ENCODE measurements at places on chromosomes 1 and 21.

DNA sequence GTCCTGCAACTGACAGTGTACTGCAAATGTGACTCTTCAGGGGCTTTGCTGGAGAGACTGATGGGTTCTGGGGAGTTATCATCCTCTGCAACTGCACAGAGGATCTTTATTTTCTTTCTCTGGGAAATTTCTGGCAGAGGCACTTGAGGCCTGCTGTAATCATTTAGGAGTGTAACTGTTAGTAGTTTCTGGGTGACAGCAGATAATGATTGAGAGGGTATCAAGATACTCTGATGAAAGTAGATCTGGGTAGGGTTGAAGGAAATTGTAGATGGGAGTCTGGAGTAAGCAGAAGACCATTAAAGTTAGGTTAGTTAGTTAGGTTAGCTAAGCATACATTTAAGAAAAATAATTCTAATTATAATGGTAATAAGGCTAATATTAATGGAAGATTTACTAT lies 11.0 kb upstream of the DDR2 start:
- no peak for DNase-seq

GRCh38 chr1:231036416-231036815 lies 3.6 kb downstream of the FAM89A start:
- no peak for DNase-seq

DNA sequence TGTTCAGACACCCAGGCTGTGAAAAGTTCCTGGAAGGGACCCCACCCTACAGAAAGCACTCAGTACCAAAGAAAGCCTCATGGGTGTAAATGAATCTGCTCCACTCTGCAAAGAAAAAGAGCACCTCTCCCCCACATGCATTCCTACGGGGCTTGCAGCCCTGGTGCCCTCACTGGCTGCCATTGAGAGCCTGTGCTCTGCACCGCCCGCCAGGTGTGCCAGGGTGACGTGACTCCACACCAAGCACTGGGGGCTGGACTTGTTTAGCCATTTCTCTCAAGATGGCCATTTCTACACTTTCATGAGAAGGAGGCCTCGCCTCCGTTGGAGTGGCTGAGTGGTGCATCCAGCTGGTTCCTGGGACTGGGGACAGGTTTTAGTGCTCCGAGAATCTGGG lies 380.5 kb upstream of the VAMP3 start:
- no peak for DNase-seq

DNA sequence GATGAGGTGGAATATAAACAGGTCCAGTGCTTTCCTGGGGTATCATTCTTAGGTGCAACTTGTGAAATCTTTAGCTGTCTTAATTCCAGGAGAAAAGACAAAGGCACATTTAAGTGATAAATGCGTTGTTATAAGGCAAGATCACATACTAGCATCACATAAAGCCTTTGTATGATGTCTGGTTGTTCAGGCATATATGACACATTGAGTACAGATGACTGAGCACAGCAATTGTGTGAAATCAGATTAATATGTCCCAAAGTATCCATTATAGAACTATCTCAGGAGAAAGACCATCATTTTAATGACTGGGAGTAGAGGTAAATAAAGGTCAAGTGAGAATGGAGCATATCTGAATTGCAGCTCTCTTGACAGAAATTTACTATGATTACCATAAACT lies 205.1 kb downstream of the PTGER3 start:
- DNase-seq: no peak

DNA sequence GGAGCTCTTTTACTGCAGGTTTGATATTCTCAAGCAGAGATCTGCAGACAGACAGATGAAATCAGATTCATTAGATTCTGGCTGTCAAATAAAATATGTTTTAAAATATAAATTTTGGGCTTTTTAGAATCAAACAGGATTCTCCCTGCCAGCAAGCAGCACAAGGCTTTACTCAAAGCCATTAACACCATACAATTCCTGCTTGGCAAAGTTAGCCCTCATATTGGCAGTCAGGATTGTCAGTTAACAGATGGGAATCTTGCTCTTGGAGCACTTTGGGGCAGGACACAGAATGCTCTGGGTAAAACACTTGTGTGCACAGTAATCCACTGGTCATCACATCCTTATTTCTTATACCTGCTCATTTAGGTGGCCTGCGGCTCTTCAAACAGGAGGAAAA lies 560.6 kb upstream of the BEND5 start:
- no peak for DNase-seq

- DNase-seq: no peak
These were observed 74.3 kb downstream of the TNFSF18 start for GRCh38 chr1:172976222-172977041.

GRCh38 chr1:27071049-27071416 lies 58.4 kb upstream of the TENT5B start:
- DNase-seq: no peak

- DNase-seq: no peak
These were observed 60.3 kb downstream of the XCL1 start for GRCh38 chr1:168636642-168637111.

DNA sequence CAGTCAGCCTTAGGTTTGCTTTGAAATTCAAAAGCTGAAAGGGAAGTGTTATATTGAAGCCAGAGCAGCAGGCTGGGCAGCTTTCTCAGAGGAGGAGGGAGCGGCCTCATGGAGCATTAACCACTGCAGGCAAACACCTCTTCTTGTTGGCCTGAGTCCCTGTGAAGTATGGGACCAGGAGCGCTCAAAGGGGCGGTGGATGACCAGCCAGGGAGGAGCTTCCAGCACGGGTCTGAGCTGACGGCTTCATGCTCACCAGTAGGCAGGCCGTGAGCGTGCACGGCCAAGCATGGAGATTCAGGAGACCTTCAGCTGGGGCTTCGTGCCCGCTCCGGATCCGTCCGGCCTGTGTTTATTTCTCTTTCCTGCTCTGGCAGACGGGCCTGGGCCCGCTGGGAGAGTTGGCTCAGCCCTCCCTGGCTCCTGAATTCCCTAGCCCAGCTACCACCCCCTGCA lies 245.2 kb downstream of the TRABD2B start:
- DNase-seq: no peak

DNA sequence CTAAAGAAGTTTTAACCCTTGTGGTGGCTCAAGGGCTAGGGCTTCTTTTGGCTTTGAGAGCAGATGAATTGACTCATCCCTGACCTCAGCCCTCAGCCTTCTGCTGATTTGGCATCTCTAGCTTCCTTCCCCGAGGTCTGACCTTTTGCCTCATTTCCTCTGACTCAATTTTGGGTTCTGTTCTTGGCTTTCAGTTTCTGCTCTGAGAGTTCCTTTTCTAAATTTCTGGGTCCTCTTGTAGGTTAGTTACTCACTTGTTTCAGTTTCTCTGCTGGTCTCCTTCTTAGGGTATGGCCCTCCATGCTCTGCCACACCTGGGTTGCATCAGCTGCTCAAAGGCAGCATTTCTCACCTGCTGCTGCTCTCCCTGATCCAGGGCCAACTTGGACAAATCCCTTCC lies 19.4 kb downstream of the PDE4B start:
- DNase-seq: no peak

DNA sequence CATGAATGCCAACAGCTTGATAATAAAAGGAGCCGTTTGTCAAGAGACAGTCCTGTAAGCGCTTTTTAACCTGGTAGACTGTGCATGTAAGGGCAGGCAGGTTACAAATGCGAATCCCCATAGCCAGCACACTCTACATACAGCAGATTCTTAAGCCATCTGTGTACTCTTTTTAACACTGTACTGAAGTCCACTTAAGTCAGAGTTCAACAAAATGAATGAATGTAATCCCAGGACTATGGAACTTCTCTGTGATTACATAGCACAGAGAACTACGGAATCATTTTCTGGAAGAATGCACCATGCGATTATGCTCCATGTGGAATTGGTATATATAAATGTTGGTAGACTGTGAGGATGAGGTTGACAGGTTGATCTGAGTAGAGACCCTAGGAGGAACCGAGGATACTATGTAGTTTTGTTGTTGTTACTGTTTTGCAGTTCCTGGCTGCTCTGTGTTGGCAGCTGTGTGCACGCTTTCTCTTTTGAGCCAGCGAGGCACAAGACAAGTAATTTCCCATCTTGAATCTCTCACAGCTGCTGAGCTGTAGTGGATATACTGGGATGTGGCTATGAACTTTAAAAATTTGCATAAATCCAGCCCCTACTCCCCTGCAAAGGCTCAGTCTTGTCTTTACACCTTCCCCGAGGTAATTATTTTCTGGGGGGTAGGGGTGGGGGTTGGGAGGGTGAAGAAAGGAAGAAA lies 21.9 kb downstream of the LRRC8D start:
- DNase-seq: no peak

DNA sequence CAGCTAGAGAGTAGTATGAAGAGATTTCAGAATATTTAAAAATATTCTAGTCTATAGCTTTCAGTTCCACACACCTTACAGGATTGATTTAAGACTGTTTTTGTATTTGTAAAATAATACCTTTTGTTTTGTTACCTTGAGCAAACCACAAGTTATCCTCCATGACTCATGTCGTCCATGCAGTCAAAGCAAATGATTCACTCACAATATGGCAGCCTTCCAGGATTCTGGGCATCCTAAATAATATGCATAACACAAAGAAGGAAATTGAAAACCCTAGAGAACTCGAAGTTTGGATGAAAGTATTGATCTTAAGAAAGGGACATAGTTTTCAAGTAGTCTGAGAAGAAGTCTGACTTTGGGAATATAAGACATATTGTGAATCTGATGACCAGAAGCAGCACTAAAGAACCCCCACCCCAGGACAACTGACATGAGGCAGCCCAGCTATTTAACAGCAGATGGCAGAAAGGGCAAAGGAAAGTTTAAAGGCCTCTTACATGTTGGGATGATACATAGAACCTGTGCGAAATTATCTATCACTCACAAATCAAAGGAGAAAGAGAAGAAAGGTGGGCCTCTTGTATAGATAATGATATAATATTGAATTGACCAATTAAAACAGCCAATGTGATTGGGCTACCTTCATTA lies 857.9 kb downstream of the BRINP3 start:
- no peak for DNase-seq

GRCh38 chr21:18049461-18049860 lies 195.2 kb upstream of the CHODL start:
- no peak for DNase-seq

DNA sequence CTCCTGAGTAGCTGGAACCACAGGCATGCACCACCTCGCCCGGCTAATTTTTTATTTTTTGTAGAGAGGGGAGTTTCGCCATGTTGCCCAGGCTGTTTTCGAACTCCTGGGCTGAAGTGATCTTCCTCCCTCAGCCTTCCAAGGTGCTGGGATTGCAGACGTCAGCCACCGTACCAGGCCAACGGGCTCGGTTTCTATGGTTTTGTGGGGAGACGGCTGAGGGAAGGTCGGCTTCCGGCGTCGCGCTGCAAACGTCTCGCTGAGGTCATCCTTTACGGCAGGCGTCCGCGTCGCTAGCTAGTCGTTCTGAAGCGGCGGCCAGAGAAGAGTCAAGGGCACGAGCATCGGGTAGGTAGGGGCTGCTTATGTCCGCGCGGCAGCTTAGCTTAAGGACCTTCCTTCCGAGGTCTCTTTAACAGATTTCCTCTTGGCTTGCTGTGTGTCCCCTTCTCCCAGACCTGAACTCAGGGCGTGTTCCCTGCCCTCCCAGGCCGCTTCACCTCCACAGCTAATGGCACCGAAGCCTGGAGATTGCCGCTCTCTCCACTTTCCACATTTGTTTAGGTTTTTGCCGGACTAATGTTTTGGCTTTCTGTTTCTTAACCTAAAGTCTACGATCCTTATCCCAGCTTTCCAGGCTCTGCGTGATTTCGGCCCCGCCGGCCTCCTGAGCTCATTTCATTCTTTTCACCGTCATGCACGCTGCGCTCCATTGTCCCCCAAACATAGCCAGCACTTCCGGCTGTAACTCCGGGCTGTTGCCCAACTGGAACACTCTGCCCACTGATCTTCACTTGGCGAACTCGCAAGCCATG lies at the start of gene NDUFS5:
NDUFS5 (plus strand) TSS at position 300 of the 815 bp plus-strand sequence. CDS start 2,375 bp downstream, outside the sequence.
- peak; percentile 80 for DNase-seq

- DNase-seq: no peak
These were observed 71.3 kb downstream of the RPE65 start for GRCh38 chr1:68378296-68379084.

- DNase-seq: peak; percentile 15
These were observed 53.6 kb upstream of the MUTYH start for GRCh38 chr1:45393718-45394302.

DNA sequence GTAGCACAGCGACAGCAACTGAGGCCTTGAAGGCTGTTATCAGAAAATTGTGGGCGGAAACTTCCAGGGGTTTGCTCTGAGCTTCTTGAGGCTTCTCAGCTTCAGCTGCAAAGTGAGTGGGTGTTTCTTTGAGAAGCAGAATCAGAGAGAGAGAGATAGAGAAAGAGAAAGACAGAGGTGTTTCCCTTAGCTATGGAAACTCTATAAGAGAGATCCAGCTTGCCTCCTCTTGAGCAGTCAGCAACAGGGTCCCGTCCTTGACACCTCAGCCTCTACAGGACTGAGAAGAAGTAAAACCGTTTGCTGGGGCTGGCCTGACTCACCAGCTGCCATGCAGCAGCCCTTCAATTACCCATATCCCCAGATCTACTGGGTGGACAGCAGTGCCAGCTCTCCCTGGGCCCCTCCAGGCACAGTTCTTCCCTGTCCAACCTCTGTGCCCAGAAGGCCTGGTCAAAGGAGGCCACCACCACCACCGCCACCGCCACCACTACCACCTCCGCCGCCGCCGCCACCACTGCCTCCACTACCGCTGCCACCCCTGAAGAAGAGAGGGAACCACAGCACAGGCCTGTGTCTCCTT lies at the start of gene FASLG:
FASLG (plus strand) TSS at position 233 of the 583 bp plus-strand sequence; CDS start at position 332, 99 bp downstream.
- DNase-seq: peak; percentile 57

DNA sequence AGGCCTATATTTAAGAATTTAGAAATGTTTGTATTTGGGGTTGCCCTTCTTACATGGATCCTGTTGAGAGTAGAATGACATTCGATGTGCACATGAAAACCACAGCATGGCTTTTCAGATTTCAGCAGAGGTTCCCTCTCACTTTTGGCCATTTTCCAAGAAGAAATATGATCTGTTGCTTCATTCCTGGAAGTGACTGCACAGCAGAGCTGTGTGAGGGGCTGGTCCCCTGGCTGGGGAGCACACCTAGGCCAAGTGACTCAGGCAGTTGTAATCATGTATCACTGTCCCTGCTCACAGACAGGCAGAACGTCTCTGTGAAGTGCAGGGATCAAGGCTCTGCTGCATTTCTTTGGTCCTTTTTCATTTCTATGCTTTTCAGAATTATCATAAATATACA lies 32.3 kb downstream of the AGT start:
- no peak for DNase-seq
